ENCODE measurements at places on chromosomes 2 and 18.

- DNase-seq: no peak
Observed at GRCh38 chr2:237722616-237723015, 76.0 kb upstream of the RBM44 start.

DNA sequence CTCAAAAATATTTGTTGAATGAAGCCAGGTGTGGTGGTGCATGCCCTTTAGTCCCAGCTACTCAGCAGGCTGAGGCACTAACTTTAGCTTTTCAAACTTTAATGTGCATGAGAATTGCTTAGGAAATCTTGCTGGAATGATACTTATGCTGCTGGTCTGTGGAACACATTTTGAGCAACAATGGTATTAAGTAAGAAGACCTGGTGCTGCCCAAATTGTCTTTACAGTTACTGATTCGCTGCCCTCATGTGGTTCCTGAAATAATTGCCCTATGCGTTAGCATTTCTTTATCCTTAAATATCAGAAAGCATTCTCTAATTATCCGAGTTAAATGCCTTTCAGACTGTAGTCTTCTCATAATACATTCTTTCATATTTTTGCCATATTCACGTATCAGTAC, 76.0 kb upstream of the SESTD1 start:
- peak; percentile 19 for DNase-seq

- no peak for DNase-seq
Observed at GRCh38 chr18:43506935-43507334, 229.6 kb upstream of the SYT4 start.

DNA sequence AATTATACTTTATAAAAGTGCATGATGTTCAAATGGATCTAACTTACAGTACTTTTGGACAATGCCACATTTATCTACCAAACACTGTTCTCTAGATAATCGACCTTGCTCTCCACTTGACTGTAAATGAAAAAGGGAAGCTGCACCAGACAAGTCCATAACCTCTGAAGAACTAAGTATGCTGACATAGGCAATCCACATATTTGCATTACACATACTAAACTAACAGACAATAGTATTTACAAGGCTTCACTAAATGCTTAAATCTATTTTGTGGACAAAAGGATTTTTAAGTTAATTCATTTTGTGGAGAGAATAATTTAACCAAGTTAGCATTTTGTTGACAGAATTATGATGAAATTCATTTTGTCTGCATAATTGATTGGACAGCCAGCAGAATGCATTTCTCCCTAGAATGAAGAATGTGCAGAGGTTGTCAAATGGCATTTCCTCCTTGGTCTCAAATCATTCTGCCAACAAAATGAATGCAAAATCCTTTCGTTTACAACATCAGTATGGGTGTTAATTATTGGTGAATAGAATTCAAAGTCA, 520.9 kb downstream of the CPS1 start:
- no peak for DNase-seq

DNA sequence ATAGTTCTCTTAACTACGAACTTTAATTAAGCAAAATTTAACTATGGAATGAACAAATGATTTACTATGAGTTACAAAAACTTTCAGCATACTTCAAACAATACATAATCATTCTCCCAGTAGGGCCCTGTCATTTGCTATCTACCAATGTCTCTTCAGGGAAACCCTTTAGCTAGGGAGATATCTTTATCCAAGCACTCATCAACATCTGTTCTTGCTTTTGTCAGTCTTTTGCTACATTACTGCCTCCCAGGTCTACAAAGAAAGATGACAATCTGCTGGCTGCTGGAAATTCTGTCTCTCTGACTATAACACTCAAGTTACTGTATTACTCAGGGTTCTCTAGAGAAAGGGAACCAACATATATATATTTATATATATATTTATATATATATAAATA, 1626.3 kb upstream of the CELF4 start:
- no peak for DNase-seq

GRCh38 chr2:200787351-200788120, 24.2 kb upstream of the BZW1 start:
- no peak for DNase-seq

DNA sequence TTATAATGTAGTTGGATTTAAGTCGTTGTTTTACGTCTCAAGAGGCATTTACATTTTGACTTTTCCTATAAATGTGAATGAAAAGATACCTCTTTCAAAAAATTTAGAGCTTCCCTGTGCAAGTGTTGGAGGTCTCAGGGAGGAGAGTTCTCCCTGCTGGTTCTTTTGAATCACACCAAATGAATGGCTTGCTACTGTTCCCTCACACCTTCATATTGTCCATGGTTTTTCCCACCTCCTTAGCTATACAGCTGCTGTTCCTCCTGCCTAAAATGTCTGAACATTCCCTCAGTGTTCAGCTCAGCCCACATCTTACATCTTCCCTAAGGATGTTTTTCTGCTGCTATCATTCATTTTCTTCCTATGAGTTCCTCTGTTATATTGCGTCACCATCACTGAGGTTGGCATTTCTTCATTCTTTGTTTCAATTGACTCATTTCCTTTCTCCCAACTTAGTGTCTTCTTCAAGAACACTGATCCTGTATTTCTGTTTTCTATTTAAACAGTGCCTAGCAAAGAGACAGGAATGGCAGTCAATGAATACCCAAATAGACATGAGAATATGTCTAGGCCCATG, 46.0 kb downstream of the COX7A2L start:
- DNase-seq: no peak

DNA sequence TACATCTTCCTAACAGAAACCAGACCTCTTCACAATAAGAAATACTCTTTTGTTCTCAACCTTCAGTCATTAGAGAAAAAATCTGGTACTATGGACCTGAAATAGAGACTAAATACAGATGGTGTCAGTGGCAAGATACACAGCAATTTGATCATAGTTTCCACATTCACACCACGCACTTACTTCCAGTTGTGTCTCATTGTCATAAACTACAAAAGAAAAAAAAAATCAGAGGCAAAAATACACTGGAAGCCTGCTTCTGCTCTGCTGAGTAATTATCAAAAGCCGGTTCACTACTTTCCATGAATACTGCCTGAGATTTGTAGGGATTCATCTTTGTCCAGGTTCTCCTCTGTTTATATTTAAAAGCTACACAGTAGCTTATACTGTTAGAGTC, 182.6 kb downstream of the PID1 start:
- no peak for DNase-seq

- DNase-seq: no peak
Observed at GRCh38 chr18:51121597-51121857, 76.0 kb downstream of the MEX3C start.

GRCh38 chr18:77177009-77177408, 44.4 kb upstream of the MBP start:
- DNase-seq: no peak

DNA sequence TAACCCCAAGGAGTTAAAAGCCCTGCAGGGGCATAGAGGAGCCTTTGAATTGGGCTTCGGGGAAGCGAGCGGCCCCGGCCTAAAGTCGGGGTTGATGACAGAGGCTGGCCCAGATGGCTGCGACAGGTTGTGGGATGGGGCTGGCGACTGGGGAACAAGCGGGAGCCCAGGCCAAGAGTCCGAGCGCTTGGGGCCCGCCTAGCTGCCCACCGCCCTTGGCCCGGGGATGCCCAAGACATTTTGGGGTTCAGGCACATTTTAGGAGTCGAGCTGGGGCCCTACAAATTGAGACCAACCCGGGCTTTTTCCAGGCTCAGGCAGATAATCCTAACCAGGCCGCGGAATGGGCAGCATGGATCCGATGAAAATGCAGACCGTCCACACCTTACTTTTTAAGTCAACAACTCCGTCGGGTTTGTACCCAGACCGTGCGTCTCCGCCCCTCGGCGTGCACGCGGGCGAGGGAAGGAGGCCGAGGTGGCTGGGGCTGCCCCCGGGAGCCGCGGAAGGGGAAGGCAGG, 507 bp downstream of the RTKN start:
- DNase-seq: no peak

DNA sequence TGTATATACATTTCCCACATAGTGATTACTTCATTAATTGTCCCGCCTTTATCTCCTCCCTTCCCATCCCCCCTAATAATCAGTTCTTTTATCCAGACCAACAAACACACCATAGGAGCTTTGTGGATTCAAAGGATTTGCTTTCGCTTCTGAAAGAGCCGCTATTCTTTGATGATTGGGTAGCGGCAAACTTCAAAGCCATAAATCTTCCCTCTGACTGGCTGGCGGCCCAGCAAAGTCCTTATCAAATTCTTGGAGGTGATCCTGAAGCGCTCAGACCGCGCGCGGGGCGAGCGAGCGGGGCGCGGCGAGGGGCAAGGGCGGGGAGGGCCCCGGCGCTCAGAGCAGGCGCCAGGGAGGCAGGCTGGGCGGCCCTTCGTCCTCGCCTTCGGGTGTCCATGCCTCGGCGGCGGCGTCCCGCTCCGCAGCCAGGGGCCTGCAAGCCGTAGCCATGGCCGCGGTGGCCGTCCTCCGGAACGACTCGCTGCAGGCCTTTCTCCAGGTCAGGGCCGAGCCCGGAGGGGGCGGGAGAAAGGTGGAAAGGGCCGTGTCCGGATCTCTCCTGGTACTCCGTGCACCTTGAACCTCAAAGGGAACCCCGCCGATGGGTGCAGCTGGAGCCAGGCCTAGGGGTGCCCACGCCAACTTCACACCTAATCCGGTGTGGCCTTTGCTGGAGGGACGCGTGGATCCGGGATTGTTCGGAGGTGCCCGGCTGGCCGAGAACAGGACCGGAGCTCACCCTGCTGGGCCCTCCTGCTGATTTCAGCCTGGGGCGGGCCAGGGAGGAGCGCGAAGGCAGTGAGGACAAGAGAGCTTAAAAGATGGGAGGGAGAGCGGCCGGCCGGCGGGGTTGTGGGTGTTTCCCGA, at the start of gene SP5:
SP5 (plus strand) TSS at position 276 of the 870 bp plus-strand sequence; CDS start at position 452, 176 bp downstream.
- peak; percentile 35 for DNase-seq
